NK-92 treated with Interleukin-12 subunit alpha and Interleukin-12 subunit beta, amount 100 ng/mL, for 24 hours (cell line): ENCODE measurements at places on chromosomes 2 and 18.
A peak's percentile ranks its signal among the peaks of the same experiment; 100 is the strongest.

- DNase-seq = no peak
Observed at GRCh38 chr2:16860627-16861026, 195.0 kb upstream of the CYRIA start.

DNA sequence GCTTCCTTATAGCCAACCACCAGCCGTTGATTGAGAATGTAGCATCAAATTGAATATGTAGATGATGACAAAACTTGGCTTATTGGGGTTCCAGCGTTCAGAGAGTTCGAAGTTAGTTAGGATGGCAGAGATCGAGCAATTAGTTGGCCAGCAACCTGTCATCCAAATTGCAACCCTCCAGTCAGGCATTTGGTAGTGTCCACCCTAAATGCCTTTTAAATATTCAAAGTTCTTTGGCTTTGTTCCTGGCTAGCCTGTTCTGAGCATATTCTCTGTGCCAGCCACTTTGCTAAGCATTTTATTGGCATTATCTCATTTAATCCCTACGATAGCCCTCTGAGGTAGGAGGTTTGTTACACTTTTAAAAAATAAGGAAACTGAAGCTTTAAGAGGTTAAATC lies 342.8 kb downstream of the SETBP1 start:
- DNase-seq = no peak

DNA sequence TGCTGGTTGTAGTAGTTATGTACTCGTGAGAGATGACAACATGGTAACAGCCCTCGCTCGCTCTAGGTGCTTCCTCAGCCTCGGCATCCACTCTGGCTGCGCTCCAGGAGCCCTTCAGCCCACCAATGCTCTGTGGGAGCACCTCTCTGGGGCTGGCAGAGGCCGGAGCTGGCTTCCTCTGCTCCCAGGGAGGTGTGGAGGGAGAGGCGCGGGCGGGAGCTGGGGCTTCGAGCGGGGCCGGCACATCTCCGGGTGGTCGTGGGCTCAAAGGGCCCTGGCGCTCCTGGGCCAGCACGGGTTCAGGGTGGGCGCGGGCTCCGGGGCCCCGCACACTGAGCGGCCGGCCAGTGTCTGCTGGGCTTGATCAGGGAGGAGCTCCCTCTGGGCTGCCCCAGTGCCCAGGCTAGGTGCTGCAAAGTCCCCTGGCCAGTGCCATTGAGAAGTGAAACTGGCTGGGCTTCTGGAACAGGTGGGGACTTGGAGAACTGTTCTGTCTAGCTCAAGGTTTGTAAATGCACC lies 1012.1 kb downstream of the CNTNAP5 start:
- DNase-seq = no peak

DNA sequence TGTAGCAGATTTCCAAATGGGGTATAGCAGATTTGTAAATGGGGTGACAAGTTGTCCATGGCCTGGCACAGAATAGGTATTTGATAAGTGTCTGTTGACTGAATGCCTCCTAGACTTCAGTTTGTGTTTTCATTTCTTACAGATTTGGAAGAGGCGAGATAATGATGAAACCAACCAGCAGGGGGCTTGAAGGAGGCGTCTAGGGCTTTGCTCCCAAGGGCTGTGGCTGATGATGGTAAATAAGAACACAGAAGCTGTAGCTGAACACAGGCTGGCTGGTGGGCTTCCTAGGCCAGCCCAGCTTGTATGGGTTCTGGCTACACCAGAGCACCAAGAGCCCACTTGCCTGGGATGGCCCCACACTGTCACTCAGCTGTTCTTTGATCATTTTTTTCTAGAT lies 19.4 kb downstream of the SFTPB start:
- DNase-seq = no peak

- DNase-seq = no peak
Observed at GRCh38 chr2:200454927-200455801, 54.7 kb downstream of the KCTD18 start.

- DNase-seq = no peak
Observed at GRCh38 chr2:98753801-98754200, 22.9 kb upstream of the MGAT4A start.

GRCh38 chr2:237639052-237639835 lies 11.9 kb downstream of the LRRFIP1 start:
- no peak for DNase-seq

- DNase-seq = peak; percentile 21
Observed at GRCh38 chr2:45681675-45682074, 30.2 kb downstream of the PRKCE start.

- DNase-seq = no peak
Observed at GRCh38 chr2:28401411-28401810, 8.8 kb downstream of the FOSL2 start.

DNA sequence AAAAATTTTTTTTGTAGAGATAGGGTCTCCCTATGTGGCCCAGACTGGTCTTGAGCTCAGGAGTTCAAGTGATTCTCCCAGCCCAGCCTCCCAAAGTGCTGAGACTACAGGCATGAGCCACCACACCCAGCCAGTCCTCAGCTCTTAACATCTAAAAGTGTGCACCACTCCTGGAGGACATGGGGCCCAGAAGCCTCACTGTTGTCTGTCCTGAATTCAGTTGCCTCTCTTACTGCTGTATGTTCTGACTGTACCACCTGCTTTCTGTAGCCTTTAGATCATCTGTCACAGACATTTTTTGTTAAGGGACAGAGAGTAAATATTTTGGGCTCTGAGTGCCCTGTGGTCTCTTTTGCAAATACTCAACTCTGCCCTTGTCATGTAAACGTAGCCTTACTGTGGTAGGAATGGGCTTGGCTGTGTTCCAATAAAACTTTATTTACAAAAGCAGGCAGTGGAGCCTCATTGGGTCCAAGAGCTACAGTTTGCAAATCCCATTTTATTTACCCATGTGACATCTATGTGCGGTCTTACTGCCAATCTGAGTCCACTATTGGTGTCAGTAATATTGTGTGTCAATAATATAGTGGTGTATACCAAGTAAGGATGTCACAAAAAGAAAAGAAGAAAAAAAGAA lies 38.1 kb downstream of the TMEM37 start:
- no peak for DNase-seq

DNA sequence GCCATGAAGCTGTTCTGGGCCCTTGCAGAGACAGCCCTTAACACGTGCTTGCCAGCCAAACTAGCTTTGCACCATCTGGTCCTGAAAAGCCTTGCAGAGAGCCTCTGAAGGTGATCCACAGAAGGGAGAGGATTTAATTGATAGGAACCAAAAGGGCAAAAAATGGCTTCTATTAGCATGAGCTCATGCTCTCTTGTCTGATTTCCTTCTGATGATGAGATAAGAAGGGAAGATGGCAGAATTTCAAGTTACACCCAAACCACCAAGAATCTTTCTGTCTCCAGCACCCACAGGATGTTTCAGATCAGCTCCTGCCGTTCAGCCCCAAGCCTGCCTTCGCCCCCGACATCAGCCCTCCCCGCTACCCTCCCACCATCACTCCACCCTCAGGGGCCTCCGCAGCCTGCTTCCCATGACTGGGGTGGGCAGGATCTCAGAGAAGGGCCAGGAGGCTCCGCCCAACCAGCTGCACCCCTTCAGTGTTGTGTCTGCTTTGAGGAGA lies 23.4 kb upstream of the GLI2 start:
- no peak for DNase-seq

GRCh38 chr18:5455674-5456073 lies 88.1 kb downstream of the EPB41L3 start:
- no peak for DNase-seq

DNA sequence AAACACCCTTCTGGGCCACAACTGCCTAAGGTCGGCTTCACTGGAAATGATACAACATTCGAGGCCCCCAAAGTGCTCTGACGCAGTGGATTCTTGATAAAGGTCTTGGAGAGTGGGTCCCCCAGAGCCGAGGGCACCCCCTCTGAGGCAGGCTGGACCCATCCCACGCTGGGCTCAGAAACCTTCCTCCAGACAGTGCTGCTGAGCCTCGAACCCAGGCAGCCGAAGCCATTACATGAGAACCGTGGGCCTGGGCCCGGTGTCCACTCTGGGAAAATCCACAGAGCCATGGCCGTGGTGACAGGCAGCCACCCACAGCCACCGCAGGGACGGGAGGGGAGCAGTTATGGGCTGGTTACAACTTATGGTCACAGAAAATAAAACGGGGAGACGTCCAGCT lies 81.4 kb upstream of the ID2 start:
- no peak for DNase-seq

DNA sequence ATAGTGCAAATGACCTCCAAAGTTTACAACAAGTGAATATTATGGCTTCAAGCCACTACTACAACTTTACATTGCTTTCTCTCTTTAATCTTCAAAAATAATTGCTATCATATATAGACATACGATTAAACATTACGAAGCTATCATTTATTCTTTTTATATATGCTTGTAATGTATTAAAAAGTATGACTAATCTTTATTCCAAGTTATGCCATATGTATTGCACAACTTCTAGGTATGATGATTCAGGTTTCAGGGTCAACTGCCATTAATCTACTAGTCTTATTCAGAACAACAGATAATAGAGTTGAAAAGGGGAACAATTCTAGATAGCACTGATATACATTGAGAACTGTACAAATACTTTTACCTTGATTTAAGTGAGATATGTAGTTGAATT lies 506.2 kb upstream of the TMEFF2 start:
- DNase-seq = no peak

- DNase-seq = no peak
Observed at GRCh38 chr2:55025627-55026026, 24.6 kb downstream of the RTN4 start.

GRCh38 chr2:1774929-1775328 lies 30.6 kb upstream of the PXDN start:
- DNase-seq = no peak

GRCh38 chr2:238103465-238104225 lies 3.5 kb downstream of the ESPNL start:
- no peak for DNase-seq

DNA sequence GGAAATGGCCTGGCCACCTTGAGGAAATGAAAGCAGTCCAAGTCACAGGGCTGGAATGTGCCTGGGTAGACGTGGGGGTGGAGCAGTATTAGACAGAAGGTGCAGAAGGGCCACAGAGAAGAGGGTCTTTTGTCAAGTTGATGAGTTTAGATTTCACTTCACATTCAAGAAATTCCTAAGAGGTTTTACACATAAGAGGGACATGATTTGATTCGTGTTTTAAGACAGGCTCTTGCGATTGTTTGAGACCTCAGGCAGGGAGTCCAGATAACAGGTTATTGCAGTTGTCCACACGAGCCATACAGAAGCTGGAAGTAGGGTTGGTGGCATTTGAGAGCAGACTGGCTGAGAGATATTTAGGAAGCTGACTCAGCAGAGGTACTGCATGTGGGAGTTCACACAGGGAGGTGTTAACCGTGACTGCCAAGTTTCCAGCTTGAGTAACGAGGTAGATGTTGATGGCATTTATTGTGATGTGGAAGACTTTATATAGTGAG lies 64.6 kb downstream of the NEB start:
- DNase-seq = peak; percentile 47

DNA sequence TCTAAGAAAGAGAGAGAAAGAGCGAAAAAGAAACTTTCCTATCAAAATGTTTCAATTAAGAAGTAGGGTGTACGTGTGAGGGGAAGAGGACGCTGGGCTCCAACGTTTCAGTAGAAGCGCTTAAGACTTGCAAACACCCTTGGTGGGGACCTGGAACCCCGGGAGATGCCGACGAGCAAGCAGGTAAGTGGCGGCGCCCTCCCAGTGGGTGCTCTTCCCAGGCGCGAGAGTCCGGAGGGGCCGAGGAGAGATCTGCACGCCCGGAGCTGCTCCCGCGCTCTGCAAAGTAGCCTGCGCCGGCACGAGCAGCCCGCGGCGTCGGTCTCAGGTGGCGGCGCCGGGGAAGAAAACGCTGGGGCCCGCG lies 678 bp upstream of the OTX1 start:
- no peak for DNase-seq

DNA sequence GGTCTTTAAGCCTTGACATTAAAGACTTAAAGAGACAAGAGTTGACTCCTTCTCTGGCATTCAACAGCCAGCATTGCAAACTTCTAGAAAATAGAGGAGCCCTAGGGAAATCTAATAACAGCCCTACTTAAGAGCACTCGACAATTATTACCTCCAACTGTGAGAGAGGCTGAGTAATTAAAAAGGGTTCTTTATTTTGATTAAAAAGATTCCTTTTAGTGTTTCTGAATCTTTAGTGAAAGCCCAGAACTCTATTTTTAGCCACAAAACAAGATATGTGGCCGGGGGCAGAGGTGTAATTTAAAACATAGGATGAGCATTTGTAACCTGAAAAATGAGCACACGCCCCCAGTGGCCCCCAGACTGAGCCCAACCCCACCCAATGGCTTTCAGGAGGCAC lies 222.3 kb downstream of the SMAD2 start:
- no peak for DNase-seq

- DNase-seq = no peak
Observed at GRCh38 chr18:60350941-60351340, 21.6 kb downstream of the MC4R start.

- no peak for DNase-seq
Observed at GRCh38 chr2:140376686-140377085, 1596.5 kb upstream of the NXPH2 start.

DNA sequence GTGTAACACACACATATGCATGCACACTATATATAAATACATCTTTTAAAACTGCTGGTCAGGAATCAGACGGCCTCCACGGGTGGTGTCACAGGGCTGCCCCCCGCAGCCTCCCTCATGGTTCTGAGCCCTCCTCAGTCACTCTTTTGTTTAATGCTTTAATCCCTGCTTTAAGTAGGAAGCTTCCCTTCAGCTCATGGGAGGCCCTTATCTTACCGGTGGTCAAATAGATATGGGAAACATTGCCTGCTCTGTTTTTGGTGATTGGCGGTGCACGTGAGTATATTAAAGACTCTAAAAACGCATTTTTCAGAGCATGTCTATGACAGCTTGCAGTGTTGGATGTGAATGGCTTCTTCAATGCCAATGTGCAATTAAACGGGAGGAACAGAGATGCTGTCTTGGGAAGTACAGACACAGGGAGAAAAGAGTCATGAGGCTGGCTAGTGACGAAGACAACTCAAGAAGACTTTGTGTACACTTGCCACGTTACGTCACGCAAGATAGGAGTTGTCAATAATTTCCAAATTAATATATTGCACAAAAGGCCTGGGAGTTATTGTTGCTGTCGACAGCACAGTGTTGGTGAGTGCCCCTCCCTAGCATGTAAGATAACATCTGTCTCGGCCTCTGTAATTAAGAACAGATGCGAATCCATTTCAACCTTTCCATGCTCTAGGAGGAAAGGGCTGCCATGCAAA lies 23.3 kb downstream of the GNLY start:
- no peak for DNase-seq

DNA sequence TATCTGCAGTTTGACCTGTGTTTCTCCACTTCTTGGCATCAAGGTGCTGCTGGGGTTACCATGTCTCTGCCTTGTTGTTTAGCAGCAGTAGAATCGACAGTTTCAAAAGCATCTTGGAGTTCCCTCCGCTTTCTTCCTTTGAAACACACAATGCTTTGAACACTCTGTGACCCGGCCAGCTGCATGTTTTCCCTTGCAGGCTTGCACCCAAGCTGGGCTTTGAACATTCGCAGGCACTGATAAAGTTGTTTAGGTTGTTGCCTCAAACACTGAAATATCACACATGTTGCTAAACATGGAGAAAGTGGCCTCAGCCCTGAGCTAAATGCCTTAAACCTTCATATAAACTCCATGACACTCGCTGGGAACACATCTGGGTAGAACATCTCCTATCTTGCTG lies 251.7 kb downstream of the TSN start:
- no peak for DNase-seq

- no peak for DNase-seq
Observed at GRCh38 chr18:55121397-55122170, 162.3 kb upstream of the CCDC68 start.
